ENCODE measurements at places on chromosomes 2 and 18. TPM values are rescaled to one million over a fixed set of nuclear protein-coding genes. Genes with fewer than 3 reads are reported as not detected.

The ASAP2 gene
- total RNA-seq = 0.10 TPM

DNA sequence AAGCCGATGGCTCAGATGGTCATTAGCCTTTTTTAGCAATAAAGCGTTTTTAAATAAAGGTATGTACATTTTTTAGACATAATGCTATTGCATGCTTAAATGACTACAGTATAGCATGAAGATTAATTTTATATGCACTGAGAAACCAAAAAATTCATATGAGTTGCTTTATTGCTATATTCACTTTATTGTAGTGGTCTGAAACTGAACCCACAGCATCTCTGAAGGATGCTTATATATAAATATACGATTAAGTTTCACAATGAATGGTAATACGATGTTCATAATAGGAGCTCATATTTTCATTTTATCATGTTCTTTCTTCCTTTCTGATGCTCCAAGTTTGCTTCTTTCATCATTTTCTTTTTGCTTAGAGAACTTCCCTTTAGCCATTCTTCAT, 132.8 kb downstream of the DNAH6 start:
- H3K4me1 ChIP-seq = peaks cover 17% of the 10 kb centered on the region
- H3K36me3 ChIP-seq = no peaks in the 10 kb centered on the region
- no peak overlapping the region for H3K4me3 ChIP-seq
- H3K27ac ChIP-seq = no peak overlapping the region
- no peak for DNase-seq

The CRYGC gene
- not detected for total RNA-seq

DNA sequence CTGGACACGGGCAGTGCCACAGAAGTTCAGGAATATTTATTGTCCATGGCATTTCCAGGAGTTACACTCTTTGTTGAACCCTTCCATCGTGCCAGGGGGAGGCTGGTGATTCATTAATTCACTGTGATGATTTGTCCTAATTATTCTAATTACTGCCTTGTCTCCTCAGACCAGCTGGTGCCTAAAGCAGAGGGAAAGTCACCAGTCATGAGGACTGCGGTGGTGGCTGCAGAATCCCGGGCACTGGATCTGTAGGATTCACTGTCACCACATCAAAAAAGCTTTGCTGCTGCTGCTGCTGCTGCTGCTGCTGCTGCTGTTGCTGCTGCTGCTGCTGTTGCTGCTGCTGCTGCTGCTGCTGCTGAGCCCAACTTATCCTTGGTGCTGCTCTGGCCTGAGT, 908.2 kb downstream of the TSN start:
- no peaks in the 10 kb centered on the region for H3K4me1 ChIP-seq
- no peaks in the 10 kb centered on the region for H3K36me3 ChIP-seq
- no peak overlapping the region for H3K4me3 ChIP-seq

DNA sequence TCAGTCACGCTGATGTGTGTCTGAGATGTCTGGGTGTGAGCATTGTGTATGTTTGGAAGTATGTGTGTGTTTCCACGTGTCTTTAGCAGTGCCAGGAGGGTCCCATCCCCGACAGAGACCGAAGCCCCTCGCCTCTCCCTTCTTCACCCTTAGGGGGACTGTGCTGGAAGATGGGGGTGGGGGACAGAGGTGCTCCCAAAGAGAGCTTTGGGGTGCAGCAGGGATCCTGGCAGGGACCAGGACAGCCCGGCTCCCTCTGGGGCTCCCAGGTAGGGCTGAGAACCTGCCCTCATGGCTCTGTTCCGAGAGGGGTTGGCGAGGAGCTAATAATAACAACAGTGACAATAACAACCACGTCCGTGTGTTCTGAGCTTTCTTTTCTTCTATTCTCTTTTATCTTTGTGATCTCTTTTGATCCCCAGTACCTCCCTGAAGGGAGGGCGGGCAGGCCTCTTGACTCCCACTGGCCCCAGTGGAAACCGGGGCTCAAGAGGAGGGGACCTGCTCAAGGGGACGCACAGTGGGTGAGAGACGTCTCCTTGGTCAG, 57.6 kb downstream of the SMAD7 start:
- no peaks in the 10 kb centered on the region for H3K27me3 ChIP-seq
- no peaks in the 10 kb centered on the region for H3K4me1 ChIP-seq
- H3K27ac ChIP-seq = no peak overlapping the region

The EPHA4 gene
- total RNA-seq = 25.3 TPM

The REG3G gene
- total RNA-seq = not detected

DNA sequence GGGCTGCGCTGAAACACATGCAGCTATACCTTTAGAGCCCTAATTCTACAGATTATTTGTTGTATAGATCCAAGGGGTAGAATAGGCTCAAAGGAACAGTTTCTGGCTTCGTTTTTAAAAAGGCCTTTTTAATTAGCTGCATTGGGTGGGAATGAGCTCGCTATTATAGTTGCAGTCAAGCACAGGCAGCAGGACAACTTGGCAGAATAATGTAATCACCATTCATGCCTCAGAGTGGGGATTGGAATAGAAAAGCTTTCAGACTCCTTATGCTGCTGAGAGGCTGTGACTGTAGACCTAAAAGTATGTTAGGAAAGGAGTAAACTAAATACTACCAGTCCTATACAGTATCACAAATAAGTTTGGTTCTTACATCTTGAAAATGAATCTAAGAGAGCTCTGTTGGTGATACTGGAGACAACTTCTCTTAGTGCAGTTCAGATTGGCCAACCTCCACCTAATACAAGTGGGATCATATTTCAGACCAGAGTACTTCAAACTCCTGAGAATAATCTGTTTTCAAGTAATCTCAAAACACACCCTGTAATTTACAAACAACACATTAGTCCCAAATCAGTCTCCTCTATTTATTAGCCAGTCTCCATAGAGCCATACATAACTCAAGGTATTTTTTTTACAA, 121.4 kb downstream of the ANTXR1 start:
- no peak overlapping the region for H3K27ac ChIP-seq
- H3K4me1 ChIP-seq = no peaks in the 10 kb centered on the region
- no peaks in the 10 kb centered on the region for H3K36me3 ChIP-seq
- no peak for DNase-seq
- no peaks in the 10 kb centered on the region for H3K27me3 ChIP-seq
- no peak overlapping the region for H3K4me3 ChIP-seq

The SLC11A1 gene
- 1.1 TPM for total RNA-seq

Data from naive thymus-derived CD4-positive, alpha-beta T cell (primary cell).